ENCODE measurements at places on chromosomes 1 and 21. TPM values are rescaled to one million over a fixed set of nuclear protein-coding genes. Genes with fewer than 3 reads are reported as not detected.

NRDC gene
- total RNA-seq, result 78.1 TPM

TRIM17 gene
- not detected for total RNA-seq

OR10T2 gene
- not detected for total RNA-seq

RIPPLY3 gene
- total RNA-seq, result 0.46 TPM

RCAN3 gene
- 12.2 TPM for total RNA-seq

LCE3D gene
- total RNA-seq, result 2.4 TPM

RGS13 gene
- total RNA-seq, result not detected

SCP2 gene
- 48.8 TPM for total RNA-seq

DISP3 gene
- 0.20 TPM for total RNA-seq

TSPAN1 gene
- total RNA-seq, result 4.9 TPM

MAGOH gene
- 66.2 TPM for total RNA-seq

PLCH2 gene
- 0.28 TPM for total RNA-seq

MAEL gene
- not detected for total RNA-seq

HTR6 gene
- total RNA-seq, result 0.07 TPM

GUCA2B gene
- total RNA-seq, result not detected

OPTC gene
- not detected for total RNA-seq

CCDC30 gene
- 0.64 TPM for total RNA-seq

RIMS3 gene
- total RNA-seq, result 1.7 TPM

GSTM5 gene
- total RNA-seq, result not detected

All from A549 treated with GW870086 at 1 μM for 4 hours (cell line).